ENCODE measurements at places on chromosomes 4 and X.

GRCh38 chr4:164734484-164734883 lies 19.4 kb upstream of the SMIM31 start:
- H3K27me3 ChIP-seq: no peaks in the 10 kb centered on the region
- H3K4me3 ChIP-seq: no peak overlapping the region
- no peaks in the 10 kb centered on the region for H3K36me3 ChIP-seq
- H3K27ac ChIP-seq: no peak overlapping the region
- H3K4me1 ChIP-seq: peaks cover 12% of the 10 kb centered on the region

- H3K27me3 ChIP-seq: no peaks in the 10 kb centered on the region
- no peak overlapping the region for H3K27ac ChIP-seq
- no peaks in the 10 kb centered on the region for H3K36me3 ChIP-seq
- H3K4me1 ChIP-seq: no peaks in the 10 kb centered on the region
- no peak for DNase-seq
Observed at GRCh38 chr4:152708796-152709195, 29.0 kb upstream of the TMEM154 start.

DNA sequence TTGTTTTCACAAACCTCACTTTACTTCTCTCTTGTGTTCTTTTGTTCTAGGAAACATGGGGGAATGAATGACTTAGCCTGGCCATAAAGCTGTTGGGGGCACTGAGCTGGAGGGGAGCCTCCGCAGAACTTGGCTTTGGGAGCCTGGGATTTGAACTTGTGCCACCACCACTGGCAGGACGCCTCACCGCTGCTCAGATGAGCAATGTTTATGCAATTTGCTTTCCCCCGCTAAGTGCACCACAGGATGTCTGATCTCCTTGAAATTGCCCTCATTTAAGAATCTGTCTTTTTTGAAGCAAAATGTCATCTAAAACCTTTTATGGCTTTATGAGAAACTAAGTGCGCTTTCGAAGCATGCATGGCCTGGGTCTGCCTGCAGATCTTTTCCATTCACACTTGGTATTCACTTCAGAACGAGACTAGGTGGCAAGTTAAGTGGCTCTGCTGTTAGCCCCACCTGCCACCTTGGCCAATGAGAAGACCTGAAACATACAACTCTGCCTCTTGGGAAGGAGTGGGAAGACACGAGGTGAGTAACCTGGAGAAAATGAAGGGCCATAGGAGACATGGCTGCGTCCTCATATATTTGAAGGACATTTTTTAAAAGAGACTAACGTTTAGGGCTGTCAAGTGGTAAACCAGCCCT lies 119.3 kb downstream of the LDB2 start:
- H3K27me3 ChIP-seq: no peaks in the 10 kb centered on the region
- no peak for DNase-seq
- no peaks in the 10 kb centered on the region for H3K4me1 ChIP-seq
- no peak overlapping the region for H3K4me3 ChIP-seq
- H3K27ac ChIP-seq: no peak overlapping the region

- peak overlapping the region; percentile 41 for H3K4me3 ChIP-seq
- no peak overlapping the region for H3K27ac ChIP-seq
- peak; percentile 34 for DNase-seq
Observed at GRCh38 chr4:163544407-163545038, 50.0 kb downstream of the TMA16 start.

DNA sequence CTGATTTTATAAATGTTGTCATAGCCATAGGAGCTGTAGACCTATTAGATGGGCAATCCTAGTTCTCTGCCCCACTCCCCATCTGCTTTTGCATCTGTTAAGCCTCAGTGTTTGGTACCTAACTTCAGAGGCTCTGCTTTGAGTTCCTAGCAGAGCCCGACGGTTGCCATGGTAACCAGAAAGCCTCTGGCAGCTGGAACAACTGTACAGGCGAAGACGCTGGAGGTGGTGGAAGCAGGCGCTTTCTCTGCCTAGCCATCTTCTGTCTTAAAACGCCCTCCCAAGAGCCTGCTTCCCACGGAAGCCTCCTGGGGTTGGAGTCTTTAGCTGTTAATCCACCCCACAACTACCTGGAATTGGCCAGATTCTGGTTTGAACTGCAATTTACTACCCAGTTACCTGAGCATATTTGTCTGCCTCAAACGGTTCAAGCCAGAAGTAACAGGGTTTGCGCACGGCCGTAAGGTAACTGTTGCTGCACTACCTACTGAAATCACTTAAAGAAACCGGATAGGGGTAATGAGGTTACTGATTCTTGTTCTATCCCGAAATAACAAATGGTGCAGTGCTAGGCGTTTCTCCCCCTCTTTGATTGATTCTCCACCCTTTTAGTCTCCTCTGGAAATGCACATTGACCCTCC lies 1.0 kb upstream of the GABRG1 start:
- H3K27me3 ChIP-seq: no peaks in the 10 kb centered on the region
- H3K4me3 ChIP-seq: no peak overlapping the region
- H3K27ac ChIP-seq: no peak overlapping the region
- no peak for DNase-seq

DNA sequence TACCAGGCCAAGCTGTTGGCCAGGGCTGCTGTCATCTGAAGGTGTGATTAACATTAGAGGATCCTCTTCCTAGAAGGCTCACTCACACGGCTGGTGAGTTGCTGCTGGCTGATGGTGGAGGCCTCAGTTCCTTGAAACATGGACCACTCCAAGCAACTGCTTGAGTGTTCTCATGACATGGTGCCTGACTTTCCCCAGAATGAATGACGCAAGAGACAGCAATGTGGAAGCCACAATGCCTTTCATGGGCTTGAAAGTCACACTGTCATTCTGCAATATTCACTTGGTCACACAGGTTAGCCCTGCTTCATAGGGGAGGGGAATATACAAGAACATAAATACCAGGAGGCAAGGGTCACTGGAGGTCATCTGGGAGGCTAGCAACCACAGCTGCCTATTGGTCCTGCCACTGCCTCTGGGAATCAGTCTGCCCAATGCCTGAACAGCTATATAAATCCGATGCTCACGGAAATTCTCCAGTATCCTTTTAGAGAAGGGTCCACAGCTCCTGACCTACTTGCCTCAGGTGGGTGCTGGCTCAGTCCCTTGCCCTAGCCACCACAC lies 97.1 kb upstream of the MAML3 start:
- peaks cover 5% of the 10 kb centered on the region for H3K4me1 ChIP-seq
- peak overlapping the region; percentile 12 for H3K27ac ChIP-seq
- no peaks in the 10 kb centered on the region for H3K27me3 ChIP-seq
- H3K36me3 ChIP-seq: no peaks in the 10 kb centered on the region
- H3K4me3 ChIP-seq: no peak overlapping the region
- no peak for DNase-seq

- no peak for DNase-seq
- no peaks in the 10 kb centered on the region for H3K4me1 ChIP-seq
- no peaks in the 10 kb centered on the region for H3K27me3 ChIP-seq
- H3K36me3 ChIP-seq: no peaks in the 10 kb centered on the region
- no peak overlapping the region for H3K27ac ChIP-seq
- H3K4me3 ChIP-seq: no peak overlapping the region
Observed at GRCh38 chr4:66465111-66465510, 794.8 kb upstream of the EPHA5 start.

DNA sequence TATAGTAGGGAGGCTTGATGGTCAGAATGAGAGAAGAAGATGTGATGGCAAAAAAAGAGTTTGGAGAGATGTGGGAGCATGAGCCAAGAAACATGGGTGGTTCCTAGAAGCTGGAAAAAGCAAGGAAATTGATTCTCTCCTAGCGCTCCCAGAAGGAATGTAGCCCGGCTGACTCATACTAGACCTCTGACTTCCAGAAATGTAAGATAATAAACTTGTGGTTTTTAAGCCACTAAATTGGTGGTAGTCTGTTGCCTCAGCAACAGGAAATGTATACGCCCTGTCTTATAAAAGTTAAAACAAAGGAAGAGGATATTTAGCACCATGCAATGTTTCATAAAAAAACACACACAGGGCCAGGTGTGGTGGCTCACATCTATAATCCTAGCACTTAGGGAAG lies 182.7 kb upstream of the PCDH7 start:
- H3K27ac ChIP-seq: no peak overlapping the region
- H3K36me3 ChIP-seq: no peaks in the 10 kb centered on the region
- no peak for DNase-seq
- H3K4me3 ChIP-seq: no peak overlapping the region
- no peaks in the 10 kb centered on the region for H3K4me1 ChIP-seq
- no peaks in the 10 kb centered on the region for H3K27me3 ChIP-seq

- no peaks in the 10 kb centered on the region for H3K27me3 ChIP-seq
- H3K36me3 ChIP-seq: no peaks in the 10 kb centered on the region
- no peak for DNase-seq
- H3K27ac ChIP-seq: no peak overlapping the region
- H3K4me1 ChIP-seq: no peaks in the 10 kb centered on the region
- H3K4me3 ChIP-seq: no peak overlapping the region
Observed at GRCh38 chr4:118177126-118177525, 142.8 kb downstream of the NDST3 start.

GRCh38 chrX:40504801-40505605 lies 75.8 kb upstream of the ATP6AP2 start:
- no peak overlapping the region for H3K27ac ChIP-seq
- H3K4me1 ChIP-seq: no peaks in the 10 kb centered on the region
- H3K36me3 ChIP-seq: no peaks in the 10 kb centered on the region
- no peak for DNase-seq
- peaks cover 34% of the 10 kb centered on the region for H3K27me3 ChIP-seq

- no peaks in the 10 kb centered on the region for H3K27me3 ChIP-seq
- H3K36me3 ChIP-seq: no peaks in the 10 kb centered on the region
- DNase-seq: no peak
- no peaks in the 10 kb centered on the region for H3K4me1 ChIP-seq
Observed at GRCh38 chrX:46733226-46733625, 25.7 kb downstream of the SLC9A7 start.
